ENCODE measurements at places on chromosomes 7 and 10.

DNA sequence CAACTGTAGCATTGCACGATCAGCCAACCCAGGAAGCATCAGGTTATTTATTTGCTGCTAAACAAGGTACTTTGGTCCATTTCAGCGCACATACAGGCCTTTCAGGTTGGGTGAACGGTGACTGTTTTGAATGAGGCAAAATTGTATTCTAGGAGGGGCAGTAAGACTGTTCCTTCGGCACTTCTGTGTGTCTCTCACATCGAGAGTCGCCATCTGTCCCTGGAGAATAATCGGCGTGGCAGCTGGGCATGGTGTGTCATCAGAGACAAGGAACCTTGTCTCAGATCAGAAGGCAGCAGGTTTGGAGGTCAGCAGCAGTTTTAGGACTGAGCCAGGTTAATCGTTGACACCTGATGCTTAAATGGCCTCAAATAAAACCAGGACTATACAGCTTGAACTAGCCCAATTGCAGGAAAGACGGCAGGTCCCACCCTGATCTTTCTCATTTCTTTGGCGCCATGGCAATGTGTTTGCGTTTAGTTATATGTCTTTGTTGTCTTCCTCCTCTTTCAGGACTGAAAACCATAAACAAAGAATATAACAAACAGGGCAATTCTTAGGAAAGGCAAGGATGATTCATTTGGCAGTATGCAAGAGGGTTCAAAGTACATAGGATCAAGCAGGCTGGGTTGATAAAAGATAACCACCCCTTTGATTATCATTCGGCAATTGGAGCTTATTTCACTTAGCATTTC, 92.0 kb upstream of the PRR15 start:
- no peak for DNase-seq

- no peak for DNase-seq
These were observed 82.5 kb upstream of the PCBD1 start for GRCh38 chr10:70970830-70971229.

GRCh38 chr10:82815680-82816079, 940.7 kb downstream of the NRG3 start:
- DNase-seq: no peak

- DNase-seq: no peak
These were observed 61.3 kb downstream of the MICU1 start for GRCh38 chr10:72564596-72564995.

DNA sequence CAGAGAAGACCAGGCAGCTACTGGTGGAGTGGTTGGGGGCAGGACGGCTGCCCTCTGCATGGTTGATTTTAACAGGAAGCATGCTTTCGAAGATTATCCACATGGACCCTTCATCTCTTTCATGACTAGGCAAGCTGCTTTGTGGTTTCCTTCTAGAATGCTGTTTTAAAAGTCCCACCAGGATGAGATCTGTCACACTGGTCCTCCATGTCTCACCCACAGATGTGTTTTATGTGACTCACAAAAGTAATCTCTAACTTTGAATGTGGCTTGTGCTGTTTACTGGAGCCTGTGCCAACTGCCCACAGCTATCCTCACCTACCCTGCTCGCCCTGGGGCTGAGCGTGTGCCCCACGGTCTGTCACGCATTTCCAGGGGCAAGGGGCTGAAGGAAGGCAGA, 188.8 kb downstream of the GFRA1 start:
- DNase-seq: no peak

DNA sequence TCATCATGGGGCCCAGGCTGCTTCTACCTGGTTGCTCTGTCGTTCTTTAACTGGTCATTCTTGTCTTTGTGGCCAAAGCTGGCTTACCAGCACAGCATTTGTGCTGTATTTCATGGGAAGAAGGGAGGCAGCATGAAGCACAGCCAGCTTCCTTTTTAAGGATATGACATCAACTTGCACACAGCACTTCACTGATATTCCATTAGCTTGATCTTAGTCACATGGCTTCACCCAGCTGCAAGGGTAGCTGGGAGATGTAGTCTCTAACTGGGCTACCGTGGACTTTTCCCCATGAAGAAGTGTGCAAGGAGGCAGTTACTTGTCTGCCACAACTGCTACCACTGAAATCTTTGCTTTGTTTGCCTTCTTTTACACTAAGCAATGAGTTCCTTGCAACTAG, 525.2 kb downstream of the LRMDA start:
- no peak for DNase-seq

DNA sequence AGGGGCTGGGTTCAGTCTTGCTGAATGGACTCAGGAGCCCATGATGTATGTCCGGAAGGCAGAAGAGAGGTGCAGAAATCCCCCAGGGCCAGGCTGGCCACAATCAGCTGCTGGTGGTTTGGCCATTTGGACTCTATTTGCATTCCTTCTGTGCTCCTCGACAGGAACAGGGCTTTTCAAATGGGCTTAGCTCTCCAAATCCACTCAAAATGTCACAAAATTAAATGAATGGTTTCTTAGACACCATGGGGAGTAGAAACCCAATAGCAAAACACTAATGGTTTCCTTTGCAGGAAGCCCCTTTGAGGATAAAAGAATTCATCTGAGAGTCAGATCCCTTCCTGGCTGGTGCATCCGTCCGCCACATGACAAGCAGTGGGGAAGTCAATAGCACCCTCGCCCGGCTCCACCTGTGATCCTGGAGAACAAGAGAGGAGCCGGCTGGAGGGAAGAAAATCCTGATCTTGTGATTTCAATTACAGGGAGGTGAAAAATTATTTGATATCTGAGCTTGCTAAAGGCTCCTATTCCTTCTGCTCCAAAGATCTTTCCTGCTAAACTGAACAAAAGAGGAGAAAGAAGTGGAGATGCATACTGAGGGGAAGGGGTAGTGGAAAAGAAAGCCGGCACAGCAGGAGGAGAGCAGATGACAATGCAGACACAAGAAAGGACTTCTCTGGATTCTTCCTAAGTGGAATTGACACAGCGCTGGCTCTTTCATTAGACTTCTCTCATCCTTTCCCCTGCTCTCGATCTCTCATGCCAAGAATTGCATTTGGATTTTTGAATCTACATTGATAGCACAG, 190.7 kb downstream of the C7orf25 start:
- DNase-seq: no peak

GRCh38 chr7:144763291-144763690, 72.6 kb downstream of the TPK1 start:
- no peak for DNase-seq

GRCh38 chr10:17074541-17074847, 55.1 kb downstream of the CUBN start:
- no peak for DNase-seq
